ENCODE measurements at places on chromosomes 13 and 19.

DNA sequence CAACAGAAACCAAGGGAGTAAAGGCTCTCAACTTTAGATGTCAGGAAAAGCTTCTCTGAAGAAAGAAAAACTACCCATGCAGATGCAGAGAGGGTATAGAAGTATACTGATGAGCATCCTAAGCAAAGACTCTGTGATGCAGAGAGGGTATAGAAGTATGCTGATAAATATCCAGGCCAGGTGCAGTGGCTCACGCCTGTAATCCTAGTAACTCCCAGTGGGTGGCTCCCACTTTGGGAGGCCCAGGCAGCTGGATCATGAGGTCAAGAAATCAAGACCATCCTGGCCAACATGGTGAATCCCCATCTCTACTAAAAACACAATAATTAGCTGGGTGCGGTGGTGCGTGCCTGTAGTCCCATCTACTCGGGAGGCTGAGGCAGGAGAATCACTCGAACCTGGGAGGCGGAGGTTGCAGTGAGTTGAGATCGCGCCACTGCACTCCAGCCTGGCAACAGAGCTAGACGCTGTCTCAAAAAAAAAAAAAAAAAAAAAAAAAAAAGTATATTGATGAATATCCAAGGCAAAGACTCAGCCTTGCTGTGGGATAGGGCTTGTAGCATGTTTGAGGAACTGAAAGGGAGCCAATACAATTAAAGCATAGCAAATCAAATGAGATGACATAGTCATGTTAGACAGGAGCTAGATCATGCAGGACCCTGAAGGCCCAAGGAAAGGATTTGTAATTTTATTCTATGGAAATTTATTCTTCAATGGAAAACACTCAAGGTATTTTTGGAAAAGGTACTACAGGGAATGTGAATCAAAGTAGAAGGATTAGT lies 14.9 kb downstream of the UBL3 start:
- no peak for DNase-seq

DNA sequence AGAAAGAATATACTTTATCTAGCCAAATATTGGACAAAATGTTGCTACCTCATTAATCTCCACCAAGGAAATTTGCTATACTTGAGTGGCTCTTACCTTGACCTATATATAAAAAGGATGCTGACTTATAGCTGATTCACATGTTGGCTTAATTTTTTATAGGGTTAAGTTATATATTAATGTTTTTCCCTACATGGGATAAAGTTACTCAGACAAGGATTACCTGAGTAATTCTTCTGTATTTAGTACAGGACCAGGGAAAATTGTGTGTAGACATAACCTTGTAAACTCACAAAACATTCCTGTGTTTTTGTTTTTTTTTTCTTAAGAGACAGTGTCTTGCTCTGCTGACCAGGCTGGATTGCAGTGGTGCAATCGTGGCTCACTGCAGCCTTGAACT lies 30.6 kb upstream of the SOHLH2 start:
- no peak for DNase-seq

- DNase-seq: no peak
Measured at GRCh38 chr19:811506-812048, 10.2 kb downstream of the PLPPR3 start.

- no peak for DNase-seq
Measured at GRCh38 chr19:53912653-53913052, 3.6 kb downstream of the CACNG7 start.

DNA sequence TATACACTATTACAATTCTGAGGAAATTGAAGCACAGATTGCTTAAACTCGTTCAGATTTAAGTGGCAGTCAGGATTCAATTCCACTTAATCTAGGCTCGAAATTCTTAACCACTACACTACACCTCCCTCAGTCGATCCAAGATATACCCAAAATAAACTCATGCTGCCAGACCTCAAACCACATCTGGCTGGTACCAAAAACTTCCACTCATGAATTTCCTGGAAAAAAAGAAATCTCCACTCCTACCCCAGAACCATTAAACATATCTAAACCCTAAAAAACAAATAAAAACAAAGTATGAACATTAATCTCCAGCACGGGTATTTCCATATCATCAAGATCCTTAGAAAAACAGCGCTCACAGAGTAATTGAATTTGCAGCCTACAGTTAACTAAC lies 1.1 kb downstream of the ZFP30 start:
- no peak for DNase-seq

DNA sequence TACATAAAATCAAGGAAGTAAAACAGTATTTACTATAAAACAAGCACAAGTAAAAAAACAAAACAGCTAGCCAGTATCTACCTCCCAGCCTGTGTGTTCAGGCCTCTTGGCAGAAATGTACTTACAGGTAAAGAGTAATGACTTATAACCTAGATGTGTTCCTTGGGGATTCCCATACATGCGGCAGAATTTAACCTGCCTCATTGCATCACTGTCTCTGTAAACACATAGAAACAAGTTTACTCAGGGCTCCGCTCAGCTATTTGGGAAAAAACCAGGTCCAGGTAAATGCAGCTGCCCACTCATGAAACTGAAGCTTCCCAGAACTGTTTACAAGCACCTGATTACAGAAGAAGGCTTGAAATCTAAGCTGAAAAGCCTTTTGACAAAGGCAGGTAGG lies 50.7 kb upstream of the SERP2 start:
- no peak for DNase-seq

GRCh38 chr13:66835040-66835628 lies 395.0 kb downstream of the PCDH9 start:
- no peak for DNase-seq

DNA sequence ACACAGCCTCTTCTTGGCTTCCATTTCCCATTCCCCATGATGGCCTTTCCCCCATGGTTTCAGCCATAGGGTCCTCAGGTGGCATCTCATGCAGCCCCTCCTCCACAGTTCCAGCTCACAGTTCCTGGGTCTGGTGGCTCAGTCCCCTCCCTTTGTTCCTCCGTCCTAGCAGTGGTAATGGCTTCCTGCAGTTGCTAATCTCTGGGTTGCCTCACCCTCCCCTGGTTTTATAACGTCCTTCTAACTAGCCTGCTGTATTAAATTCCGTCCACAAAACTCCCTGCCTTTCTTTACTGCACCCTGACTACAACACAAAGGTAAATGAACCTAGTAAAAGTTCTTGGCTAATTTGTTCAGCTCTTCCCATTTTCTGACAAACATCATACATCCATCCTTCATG lies 30.9 kb downstream of the CCDC70 start:
- no peak for DNase-seq

- DNase-seq: no peak
Measured at GRCh38 chr13:102012299-102013293, 389.3 kb downstream of the FGF14 start.

- DNase-seq: no peak
Measured at GRCh38 chr13:29918845-29919244, 68.4 kb upstream of the UBL3 start.
